ENCODE measurements at places on chromosomes 2 and 18. TPM values are rescaled to one million over a fixed set of nuclear protein-coding genes. Genes with fewer than 3 reads are reported as not detected.

The LYG2 gene
- not detected for total RNA-seq

The SERPINB4 gene
- total RNA-seq, result not detected

The PCARE gene
- total RNA-seq, result not detected

The TTC27 gene
- 20.7 TPM for total RNA-seq

The FOXI3 gene
- total RNA-seq, result not detected

The NEU2 gene
- total RNA-seq, result not detected

The MATN3 gene
- 3.9 TPM for total RNA-seq

The C2orf72 gene
- not detected for total RNA-seq

The SP140 gene
- 2.0 TPM for total RNA-seq

The NAGK gene
- total RNA-seq, result 105 TPM

The MC2R gene
- not detected for total RNA-seq

The CKAP2L gene
- total RNA-seq, result 19.8 TPM

The FBXO36 gene
- total RNA-seq, result 4.2 TPM

The ALPP gene
- not detected for total RNA-seq

All from bronchus fibroblast of lung (primary cell).